ENCODE measurements at places on chromosomes 11 and 22.
A peak's percentile ranks its signal among the peaks of the same experiment; 100 is the strongest.

DNA sequence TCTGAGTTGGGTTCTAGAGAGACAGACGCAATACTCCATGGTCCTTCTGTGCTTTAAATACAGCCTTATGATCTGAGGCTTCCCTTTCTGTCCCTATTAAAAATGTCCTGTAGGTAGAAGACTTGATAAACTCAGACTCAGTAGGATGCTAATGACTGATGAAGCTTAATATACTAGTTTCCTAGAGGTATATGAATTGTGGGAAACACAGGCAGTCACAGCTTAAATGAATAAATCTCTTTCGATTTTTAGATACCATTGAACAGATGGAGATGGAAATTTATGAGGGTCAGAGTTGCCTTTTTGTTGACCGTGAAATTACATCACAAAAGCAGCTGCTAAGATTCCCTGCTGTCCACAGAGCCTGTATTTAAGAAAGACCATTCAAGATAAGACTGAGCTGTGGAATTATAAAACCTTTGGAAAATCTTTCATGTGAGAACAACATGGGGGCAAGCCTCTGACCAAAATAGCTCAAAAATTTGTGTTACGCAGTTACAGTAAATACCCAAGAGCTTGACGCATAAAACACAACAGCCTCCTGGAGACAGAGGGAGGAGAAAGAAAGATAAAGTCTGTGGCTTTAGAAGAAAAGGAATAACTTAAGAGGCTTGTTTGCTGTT lies 172.3 kb downstream of the AASDHPPT start:
- DNase-seq, result no peak

DNA sequence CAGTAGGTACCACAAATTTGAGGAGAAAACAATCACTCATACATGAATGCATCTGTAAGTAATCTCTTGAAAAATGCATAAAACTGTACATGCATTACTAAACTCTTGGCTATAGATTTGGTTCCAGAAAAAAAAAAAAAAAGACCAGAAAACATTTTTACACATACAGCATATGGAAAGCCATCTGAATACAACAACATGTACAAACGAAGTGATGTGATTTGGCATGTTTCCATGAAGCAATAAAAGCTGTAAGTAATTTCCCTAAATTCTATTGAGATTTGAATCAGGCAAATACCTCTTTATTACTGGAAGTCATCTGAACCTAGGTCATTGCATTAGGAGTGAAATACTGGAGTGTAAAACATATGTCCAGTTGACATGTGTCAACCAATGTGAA lies 31.9 kb upstream of the ZC3H12C start:
- no peak for DNase-seq

GRCh38 chr11:62064221-62064620 lies 59.6 kb upstream of the INCENP start:
- DNase-seq, result no peak

- DNase-seq, result no peak
These were observed 447.7 kb downstream of the TBC1D22A start for GRCh38 chr22:47210112-47210657.

DNA sequence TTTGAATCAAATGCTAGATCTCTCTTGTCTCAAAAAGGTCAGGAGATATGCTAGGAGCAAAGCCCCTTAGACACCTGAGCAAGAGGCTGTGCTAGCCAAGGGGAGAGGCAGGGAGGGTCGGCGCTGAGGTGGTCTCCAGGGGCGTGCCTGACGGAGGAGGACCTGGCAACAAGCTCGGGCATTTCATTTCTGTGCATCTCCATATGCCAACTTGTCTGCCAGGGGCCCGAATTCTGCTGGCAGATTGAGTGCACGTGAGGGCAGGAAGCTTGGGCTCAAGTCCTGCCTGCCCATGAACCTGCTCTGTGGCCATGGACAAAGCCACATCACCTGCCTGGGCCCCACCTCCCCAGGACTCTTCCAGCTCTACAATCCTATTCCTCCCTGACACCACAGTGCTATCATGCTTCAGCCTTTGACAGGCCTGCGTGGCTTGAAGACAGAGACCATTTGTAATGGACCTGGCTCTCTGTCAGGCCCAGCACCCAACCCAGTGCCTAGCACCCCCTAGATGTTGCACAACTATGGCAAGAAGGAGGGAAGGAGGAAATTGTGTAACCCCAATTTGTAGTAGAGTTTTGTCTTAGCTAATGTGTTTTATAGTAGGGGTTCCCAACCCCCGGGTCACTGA lies 16.3 kb upstream of the VSIG10L2 start:
- no peak for DNase-seq

DNA sequence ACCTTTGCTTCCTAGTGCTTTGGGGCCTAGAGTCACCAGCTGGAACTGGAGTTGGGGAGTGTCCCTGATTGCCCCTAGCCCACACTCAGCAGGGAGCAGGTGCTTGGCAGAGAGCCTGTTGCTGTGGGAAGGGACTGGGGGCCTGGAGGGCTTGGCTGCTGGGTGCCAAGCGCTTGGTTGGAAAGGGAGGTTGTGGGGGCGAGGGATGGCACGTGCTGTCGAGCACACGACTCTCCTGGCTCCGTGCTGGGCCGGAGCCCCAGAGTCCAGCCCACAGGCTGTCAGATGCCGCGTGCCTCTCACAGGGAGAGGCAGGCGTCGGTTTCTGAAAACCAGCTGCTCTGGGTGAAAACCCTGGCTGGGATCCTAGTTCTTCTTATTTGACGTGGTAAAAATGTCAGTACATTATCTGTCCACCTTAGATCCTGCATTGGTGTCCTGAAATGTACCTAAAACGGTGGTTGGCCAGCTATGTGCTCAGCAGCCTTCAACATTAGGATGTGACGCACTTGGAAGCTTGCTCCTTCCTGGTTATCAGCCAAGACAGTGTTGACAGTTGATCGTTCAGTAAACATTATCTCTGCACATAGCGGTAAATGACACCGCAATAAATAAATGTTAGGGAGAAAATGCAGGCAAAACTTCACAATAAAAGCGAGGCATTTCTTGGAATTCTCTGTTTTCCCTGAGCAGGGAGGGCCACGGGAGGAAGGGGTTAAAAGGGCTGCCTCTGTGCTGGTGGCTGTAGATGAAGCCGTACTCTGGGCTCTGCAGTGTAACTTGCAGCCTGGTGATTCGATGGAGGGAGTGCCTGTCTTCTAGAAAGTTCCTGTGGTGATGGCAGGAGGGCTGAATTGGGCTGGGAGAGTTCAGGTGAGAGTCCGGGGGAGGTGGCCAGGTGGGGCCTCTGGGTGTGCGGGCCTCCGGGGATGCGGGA lies 29.2 kb downstream of the GRAMD4 start:
- no peak for DNase-seq

GRCh38 chr11:59960502-59961381 lies 3.1 kb upstream of the OOSP4A start:
- no peak for DNase-seq

GRCh38 chr11:128346804-128347203 lies 240.6 kb downstream of the ETS1 start:
- no peak for DNase-seq

DNA sequence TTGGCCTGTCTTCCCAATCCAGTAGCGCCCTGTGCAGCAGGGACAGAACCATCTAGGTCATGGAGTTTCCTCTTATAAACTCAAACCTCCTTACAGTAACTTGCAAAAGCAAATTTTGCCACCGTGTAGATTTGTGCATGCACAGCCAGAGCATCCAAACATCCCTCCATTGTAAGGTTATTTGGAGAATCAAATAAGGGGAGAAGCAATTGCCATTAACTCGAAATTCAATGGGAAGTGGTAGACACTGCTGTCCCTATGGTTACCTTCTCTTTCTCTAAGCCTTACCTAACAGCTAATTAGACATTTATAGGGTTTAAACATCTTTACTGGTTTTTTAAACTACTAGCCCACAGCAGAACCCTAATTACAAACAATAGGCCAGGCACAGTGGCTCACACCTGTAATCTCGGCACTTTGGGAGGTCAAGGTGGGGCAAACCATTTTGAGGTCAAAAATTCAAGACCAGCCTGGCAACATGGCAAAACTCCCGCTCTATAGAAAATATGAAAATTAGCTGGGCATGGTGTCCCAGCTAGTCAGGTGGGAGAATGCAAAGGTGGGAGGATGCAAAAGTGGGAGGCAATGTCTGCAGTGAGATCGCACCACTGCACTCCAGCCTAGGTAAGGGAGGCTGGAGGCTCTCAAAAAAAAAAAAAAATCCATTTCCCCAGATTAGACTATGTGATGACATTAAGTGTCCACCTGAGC lies 6.6 kb downstream of the HSPA8 start:
- no peak for DNase-seq

GRCh38 chr11:1197431-1197885 lies 25.4 kb upstream of the MUC5B start:
- no peak for DNase-seq

DNA sequence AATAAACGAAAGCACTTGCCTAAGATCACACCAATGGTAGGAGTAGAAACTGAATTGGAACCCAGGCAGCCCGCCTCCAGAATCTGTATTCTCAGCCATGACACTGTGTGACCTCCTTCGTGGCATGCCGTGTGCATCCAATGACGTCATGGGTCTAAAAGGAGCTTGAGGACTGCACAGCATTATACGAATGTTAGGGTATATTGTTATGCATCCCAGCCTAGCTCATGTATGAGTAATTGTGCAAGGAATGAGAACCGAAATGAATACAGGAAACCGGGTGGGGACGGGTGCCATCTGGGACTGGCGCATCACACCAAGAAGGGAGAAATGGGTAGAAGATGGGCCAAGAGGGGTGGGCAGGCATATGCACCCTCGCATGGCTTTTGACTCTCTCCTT lies 12.3 kb upstream of the IGSF9B start:
- DNase-seq, result no peak

DNA sequence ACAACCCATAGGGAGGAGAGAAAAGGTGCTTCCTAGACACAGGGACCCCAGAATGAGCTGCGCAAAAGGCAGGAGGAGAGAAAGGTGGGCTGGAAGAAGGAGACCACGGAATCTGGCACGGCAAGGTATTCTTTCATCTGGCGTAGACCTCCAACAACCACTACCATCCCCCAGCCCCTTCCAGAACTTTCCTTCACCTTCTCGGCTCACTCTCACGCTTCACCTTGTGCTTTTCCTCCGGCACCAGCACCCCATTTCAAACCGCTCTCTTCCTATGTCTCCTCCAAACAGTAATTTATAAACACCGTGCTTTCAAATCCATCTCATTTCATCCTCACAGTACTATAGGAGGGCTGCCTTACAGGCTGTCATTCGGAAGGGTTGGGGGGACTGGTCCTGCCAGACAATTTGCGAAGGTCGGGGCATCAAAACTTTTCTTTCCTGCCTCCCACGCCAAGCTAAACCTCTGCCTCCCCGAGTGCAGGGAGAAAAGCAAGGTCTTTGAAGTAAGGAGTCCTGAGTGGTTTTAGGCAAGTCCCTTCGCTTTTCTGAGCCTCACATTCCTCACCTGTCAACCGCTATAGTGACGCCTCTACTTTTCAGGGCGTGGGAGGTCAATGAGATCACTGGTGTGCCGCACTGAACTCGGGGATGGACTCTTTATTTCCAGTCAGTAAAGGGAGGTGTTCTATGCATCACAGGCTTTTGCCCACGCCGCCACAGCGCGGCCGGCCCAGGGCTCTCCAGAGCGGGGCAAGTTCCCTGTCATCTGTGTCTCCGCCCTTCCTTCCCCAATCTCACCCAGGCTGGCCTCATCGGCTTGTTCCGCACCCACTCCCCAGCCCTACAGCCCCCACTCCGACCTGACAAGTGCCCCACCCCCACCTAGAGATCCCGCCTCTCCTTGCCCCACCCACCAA lies 800 bp downstream of the KCTD21 start:
- DNase-seq, result peak; percentile 65

GRCh38 chr22:20577549-20577975 lies 70.2 kb downstream of the MED15 start:
- DNase-seq, result no peak

DNA sequence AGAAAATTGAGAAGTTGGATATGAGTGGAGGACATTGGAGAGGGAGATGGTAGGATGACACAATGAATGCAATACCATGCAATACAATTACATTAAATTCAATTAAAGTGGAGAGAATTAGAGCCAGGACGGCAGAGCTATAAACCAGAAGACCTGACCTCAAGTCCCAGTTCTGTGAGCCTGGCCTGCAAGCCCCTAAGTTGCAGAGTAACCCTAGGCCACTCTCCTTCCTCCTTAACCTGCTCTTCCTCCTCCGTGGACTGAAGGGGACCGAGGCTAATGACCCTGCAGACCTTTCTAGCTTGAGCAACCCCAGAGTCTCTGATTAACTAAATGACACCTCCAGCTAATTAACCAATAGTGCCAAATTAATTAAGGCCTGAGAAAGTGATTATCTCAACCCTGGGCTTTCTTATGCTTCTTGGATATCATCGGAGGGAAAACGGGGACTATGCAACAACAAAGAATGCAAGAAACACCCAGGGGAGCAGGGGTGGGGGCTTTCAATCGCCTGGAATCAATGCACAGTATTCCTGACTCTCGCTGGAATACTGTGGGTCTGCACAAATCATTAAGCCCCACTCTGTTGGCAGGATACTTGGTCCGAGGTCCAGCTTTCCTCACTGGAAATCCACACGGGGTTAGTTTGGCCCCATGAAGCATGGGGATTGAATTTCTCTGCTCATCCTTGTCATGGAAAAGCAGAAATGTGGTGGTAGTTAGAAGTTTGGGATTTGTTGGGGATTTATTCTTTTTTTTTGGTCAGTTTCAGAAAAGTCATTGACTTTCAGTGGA lies 548.3 kb downstream of the MN1 start:
- DNase-seq, result no peak

DNA sequence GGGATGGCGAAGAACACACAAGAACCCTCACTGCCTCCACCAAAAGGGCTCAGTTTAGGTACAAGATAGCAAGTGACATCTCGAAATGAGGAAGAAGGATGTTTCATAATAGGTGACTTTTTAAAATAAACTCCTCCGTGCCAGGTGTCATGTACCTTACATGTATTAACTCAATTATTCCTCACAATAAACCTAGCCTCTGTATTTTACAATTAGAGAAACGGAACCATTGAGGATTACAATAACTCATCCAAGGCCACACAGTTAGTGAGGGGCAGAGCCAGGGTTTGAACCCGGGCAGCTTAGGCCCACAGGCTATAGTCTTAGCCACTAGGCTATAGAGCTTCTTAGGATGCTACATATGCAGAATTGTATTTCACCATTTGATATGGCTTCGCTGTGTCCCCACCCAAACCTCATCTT lies 965 bp upstream of the PAMR1 start:
- no peak for DNase-seq

- DNase-seq, result peak; percentile 65
These were observed 878 bp downstream of the RRAS2 start for GRCh38 chr11:14357881-14358728.

DNA sequence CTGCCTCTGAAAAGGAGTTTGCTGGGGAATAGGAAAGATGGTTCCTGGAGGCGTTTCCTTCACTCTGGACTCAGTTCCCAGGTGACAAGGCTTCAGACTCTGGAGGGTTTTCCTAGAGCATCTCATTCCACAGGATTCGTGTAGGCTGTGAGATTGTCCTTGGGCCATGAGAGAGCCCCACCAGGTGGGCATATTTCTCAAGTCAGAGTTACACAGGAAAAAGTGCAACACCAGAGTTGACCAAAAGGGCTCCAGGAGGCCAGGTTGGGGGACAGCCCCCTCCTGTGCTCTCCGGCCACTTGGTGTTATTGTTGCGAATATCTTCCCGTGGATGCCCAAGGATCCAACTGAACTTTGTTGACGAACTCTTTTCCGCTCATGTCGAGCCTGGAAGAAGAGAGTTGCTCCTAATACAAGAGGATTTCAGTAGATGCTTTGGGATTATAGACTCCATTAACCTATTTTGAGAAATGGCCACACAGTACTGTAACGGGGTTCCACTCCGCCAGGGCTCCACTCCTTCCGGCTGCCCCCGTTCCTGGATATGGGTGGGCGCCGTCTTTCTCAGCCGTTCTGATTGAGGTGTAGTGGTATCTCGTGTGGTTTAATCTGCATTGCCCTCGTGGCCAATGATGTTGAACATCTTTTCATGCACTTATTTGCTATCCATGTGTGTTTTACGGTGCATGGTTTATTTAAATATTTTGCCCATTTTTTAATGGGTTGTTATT lies 580.3 kb downstream of the BRD1 start:
- no peak for DNase-seq

All from HTR-8/SVneo (cell line).